NCI-H748 treated with DMSO at 0.1 percent for 48 hours (cell line): ENCODE measurements at places on chromosomes 16 and 17.

GRCh38 chr17:81027591-81028505 lies 7.1 kb upstream of the BAIAP2 start:
- no peak for DNase-seq

- no peak for DNase-seq
Observed at GRCh38 chr16:1146409-1146808, 6.5 kb upstream of the CACNA1H start.

DNA sequence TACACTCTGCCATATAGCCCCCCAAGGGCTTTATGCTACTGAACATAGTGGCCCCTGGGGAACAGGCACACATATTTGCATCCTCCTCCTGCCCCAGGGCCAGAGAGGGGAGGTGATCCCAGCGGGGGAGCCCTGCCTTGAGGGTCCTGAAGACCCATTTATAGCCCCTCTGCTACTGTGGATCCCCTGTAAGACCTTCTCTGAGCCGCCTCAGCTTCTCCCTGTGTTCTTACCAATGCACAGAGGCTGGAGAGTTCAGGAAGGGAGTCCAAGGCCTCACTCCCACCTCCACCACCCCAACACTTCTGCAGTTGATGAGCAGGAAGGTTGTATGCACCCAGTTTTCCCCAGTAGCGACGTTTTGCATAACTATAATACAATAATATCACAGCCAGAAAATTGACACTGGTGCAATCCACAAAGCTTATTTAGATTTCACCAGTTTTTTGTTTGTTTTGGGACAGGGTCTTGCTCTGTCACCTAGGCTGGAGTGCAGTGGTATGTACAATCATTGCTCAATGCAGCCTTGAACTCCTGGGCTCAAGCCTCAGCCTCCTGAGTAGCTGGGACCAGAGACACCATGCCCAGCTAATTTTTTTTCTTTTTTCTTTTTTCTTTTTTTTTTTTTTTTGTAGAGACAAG lies 1.3 kb upstream of the FAM83G start:
- DNase-seq = no peak

DNA sequence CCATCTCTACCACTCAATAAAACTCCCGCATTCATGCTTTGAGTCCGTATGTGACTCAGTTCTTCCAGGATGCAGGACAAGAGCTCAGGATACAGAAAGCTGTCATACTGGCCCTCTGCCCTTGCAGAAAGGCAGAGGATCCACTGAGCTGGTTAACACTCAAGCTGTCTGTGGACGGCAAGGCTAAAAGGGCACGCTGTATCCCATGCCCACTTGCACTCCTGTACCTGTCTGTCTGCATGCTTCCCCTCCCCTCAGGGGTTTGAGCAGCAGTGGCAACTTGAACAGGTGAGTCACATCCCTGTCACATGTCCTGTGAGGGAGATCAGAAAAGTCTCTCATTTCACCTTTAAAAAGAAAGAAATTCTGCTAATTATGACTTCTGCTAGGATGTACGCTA lies 293.8 kb downstream of the HS3ST3B1 start:
- no peak for DNase-seq

DNA sequence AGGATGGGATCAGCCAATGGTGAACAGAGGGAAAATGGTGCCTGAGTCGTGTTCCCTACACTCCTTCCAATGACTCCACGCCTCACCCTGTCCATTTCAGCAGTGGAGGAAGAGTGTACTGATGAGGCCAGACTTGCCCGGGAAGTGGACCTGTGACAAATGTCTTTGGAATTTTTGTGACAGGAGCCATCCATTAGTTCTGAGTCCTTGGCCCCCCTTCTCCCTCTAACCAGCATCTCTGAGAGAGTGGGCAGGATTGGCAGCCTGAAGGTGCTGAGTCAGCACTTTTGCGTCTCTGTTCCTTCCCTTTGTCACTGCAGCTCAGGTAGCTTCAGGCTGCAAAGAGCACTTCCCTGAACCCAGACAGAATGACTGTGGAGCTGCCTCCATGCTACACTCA lies 30.8 kb downstream of the BEAN1 start:
- no peak for DNase-seq

- DNase-seq = no peak
Observed at GRCh38 chr16:49378238-49378637, 4.6 kb downstream of the C16orf78 start.
